Cerebellar nuclear complex (tissue), 1 donor: ENCODE measurements at places on chromosomes 16 and 17.

DNA sequence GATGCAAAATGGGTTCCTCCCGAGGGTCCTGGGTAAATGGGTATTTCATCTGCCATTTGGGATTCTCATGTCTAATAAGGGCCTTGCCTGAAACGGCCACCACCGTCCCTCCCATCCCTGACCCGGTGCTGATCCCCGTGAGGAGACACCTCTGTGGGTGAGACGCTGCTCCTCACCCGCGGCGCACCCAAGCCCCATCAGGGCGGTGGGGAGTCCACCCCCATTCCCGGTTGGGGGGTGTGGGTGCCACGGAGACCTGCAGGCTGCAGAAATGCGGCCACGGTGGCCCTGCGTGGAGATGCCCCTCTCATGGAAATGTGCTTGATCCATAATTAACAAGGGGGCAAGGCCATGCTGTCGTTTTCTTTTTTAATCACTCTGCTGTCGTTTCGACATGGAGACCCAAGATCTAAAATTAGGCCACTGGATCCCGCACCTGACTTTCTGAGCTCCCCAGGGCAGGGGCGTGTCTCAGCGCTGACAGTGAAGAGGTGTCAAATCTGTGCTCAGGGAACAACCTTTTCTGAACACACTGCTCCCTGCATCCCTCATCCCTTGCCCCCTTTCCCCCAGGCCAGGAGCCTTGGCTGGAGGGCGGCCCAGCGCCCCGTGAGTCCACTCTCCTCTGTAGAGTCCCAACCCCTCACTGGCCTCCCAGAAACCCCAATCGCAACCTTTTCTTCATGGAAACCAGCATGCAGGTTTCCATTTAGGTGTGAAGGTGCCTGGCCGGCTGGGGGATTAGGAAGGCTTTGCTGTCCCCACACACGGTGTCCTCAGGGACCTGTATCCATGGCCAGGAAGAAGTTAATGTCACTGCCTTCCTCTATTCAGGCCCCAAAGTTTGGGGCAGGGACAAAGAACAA is 38.9 kb downstream of the PEMT start:
- DNase-seq = no peak

DNA sequence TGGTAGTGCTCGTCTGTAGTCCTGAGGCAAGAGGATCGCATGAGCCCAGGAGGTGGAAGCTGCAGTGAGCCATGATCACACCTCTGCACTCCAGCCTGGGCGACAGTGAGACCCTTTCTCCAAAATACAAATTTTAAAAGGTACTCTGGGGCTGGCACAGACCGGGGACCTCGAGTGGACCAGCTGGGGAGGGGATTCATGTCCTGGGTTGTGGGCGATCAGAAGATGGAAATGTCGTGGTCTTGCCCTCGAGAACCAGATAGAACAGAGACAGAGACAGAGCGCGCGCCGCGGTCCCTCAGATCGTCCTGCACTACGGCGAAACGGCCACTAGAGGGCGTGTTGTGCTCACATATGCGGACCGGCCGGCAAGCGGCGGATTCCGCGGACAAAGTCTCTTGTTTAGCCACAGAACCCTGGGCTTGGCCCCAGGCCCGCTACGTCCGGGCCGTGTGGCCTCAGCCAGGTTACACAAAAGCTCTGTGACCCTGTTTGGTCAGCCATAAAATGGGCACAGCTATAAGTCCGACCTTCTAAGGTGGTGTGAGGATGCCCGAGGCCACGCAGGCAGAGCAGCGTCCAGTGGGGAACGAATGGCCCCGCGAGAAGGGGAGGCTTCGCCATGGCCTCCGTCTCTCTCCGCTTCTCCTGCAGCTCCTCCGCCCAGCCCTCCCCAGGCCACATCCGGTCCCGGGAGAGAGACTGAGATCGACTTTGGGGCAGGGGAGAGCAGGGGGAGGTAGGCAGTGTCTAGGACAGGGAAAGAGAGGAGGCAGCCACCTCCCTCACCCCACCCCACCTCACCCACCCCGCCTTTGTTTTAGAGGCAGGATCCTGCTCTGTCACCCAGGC is 14.6 kb upstream of the SBK1 start:
- peak; percentile 20 for DNase-seq

DNA sequence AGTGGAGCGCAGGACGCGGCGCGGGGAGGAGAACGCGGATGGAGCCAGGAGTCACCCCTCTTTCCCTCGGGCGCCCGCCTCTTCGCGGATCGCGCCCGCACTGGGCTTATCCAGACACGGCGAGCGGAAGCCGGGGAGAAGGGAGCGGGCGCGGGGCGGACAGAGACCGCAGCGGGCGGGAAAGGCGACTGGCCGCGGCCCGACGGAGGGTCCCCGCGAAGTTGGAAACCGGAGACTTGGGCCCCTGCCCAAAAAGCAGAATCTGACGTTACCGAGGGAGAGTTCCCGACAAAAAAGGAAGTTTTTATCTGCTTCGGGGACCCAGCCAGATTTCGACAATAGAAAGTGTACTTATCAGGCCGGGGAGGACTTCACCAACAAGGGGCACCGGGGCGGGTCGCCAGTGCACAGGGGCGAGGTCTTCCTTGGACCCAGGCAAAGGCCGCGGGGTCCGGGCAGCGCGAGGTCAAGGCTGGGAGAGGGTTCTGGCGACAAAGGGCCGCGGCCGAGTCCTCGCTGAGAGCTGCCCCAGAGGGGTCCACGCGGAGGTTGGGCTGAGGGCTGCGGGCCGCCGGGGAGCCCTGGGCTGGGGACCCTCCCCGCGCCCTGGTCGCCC is 519 bp downstream of the ST6GALNAC2 start:
- no peak for DNase-seq

DNA sequence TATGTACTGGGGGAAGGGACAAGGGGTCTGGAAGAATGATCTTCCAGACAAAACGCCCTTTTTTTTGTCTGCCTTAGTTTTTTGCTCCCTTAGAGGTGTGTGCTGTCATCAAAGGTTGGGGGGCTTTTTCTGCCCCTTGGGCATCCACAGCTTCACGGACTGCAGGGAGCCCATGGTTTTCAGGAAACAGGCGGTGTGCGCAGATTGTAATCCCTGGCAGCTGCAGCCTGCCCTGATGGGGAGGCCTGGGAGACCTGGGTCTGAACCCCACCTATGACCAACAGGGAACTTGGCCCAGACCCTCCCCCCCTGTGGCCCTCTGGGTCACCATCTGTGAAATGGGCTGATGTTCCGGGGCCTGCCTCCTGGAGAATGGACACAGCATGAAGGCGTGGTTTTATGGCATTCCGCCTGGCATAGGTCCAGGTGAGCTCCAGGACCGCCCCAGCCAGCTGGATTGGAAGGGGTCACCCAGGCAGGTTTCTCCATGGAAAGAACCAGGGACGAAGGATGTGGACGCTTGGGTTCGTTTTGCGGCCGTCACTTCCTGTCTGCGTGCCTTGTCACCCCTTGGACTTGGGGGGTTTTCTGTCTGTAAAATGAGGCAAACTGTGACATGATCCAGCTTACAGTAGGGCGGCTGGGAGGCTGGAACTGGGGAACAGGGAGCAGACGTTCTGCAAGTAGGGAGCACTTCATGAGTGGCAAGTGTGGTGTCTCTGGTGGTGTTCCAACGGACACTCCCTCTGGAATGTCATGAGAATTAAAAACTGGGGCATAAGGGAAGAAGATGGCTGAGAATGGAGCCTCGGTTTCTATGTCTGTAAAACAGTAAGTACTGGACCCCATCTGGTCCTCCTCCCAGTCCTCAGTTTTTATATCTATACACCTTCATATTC is 1.5 kb downstream of the CPNE2 start:
- no peak for DNase-seq

- DNase-seq = no peak
Observed at GRCh38 chr17:56798916-56799315, 34.8 kb downstream of the C17orf67 start.

GRCh38 chr17:67018471-67019434 is 25.6 kb upstream of the CACNG1 start:
- DNase-seq = no peak

- DNase-seq = no peak
Observed at GRCh38 chr17:2263183-2264066, 40.2 kb downstream of the SMG6 start.

GRCh38 chr17:68381076-68381900 is 76.0 kb downstream of the WIPI1 start:
- no peak for DNase-seq

DNA sequence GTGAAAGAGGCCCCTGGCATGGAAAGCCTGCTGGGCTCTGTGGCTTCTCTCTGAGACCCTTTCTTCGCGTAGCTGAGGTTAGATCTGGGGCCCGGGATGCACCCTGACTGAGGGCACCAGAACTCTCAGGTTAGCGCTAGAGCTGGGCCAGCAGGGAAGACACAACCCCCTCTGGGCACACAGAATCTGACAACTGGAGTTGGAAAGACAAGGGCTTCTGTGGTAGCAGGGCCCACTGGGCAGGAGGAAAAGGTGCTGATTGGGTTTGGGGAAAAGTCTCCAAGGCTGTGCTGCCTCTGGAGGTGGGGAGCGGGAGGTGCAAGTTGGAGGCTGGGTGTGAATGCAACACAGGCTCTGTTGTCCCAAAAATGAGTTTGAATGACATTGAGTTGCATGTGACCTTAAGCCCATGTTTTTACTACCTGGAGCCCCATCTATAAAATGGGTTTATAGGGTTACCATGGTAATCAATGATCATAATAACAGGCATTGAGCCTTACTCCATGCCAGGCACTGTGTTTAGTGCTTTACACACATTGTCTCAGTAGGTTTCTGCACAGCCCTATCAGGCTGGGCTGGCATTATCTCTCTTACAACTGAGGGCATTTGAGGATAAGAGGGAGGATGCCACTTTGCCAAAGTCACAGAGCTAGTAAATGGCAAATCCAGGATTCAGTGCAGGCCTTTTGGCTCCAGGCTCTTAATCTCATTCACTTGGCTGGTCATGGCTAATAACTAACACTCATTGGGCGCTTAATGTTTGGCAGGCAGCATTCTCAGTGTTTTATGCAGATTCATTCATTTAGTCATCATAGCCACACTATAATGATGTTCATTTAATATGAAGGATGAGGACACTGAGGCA is 9.5 kb upstream of the IGFBP4 start:
- no peak for DNase-seq

DNA sequence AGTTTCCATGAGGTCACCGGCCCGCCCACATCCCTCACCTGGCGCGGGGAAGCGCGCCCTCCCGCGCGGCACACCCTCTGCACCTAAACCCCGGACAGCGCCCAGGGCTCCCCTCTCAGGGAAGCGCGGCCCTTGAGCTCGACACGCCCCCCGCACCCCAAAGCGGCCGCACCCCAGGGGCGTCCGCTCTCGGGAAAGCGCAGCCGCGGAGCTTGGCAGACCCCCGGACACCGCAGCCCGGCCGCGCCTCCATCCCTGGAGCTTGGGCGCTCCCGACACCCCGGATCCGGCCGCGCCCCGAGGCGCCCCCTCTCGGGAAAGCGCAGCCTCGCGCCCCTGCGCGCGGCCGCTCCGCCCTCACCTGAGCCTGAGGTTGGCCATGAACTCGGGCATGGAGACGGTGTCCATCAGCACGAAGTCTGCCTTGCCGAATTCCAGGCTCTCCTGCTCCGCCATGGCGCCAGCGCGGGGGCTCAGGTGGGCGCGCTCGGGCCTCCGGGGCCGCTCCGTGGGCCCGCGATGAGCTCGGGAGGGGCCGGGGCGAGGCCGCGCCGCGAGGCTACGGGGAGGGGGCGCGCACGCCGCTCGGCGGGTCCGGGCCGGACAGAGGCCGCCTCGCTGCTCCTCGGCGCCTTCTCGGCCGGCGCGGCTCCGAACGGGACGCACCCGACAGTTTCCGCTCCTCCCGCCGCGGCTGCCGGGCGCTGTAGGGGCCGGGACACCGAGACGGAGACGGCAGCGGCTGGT is at the start of gene MYO1D:
TSS of gene MYO1D (minus strand) at position 708 of the 747 bp plus-strand sequence. CDS start at position 456, 252 bp downstream.
- DNase-seq = no peak

DNA sequence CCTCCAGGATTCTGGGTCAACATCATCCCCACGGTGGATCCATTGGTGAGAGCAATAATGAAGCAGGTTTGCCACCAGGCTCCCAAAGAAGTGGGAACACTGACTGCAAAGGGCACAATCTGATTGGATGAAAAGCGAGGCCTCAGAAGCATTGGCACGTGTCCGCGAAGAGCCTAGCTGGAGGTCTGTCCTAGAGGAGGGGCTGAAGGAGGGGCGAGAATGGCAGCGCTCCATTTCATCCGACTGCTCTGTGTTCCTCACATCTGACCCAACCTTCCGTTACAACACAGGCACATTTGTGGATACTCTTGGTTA is 79.9 kb downstream of the MRC2 start:
- no peak for DNase-seq
